ENCODE measurements at places on chromosomes 12 and 14.

- DNase-seq, result no peak
These were observed 11.3 kb upstream of the SCFD1 start for GRCh38 chr14:30610787-30611343.

DNA sequence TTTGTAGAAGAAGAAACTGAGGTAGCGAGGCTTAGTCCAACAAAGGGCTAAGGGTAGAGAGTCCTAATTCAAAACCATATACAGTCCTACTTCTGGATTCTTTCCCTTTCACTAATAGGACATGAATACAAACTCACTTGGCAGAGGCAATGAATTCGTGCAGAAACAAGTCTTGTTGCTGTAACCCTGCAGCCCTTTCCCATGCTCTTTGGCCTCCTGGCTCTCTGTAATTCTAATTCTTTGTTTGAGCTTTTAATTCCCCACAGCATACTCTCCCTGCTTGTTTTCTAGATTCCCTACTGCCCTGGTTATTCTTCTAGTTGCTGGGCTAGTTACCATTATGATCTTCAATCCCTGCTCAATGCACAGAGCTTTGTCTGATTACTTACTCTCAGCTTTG, 381.4 kb downstream of the ETNK1 start:
- DNase-seq, result no peak

- no peak for DNase-seq
These were observed 300.7 kb downstream of the ETNK1 start for GRCh38 chr12:22925623-22926022.

DNA sequence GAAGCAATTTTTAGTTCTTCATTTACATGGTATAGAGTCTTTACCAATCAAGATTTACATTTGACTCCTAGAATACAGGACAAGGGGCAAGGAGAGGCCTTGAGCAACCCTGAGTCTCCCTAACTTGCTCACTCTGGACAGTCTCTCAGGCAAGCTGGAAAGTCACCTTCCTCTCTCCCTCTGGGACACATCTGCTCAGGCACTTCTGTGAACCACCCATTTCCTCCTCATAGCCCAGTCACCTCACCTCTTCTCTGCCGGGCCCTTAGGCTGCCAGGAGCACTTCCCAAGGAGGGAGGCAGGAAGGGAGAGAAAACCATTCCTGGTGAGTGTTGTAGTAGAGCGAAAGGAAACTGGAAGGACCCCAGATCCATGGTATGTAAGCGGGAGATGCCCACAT, 202.8 kb downstream of the TTC7B start:
- DNase-seq, result no peak

- no peak for DNase-seq
These were observed 7.9 kb upstream of the GPRC5A start for GRCh38 chr12:12883369-12884001.

GRCh38 chr14:77195766-77196165, 14.2 kb downstream of the TMEM63C start:
- DNase-seq, result no peak

DNA sequence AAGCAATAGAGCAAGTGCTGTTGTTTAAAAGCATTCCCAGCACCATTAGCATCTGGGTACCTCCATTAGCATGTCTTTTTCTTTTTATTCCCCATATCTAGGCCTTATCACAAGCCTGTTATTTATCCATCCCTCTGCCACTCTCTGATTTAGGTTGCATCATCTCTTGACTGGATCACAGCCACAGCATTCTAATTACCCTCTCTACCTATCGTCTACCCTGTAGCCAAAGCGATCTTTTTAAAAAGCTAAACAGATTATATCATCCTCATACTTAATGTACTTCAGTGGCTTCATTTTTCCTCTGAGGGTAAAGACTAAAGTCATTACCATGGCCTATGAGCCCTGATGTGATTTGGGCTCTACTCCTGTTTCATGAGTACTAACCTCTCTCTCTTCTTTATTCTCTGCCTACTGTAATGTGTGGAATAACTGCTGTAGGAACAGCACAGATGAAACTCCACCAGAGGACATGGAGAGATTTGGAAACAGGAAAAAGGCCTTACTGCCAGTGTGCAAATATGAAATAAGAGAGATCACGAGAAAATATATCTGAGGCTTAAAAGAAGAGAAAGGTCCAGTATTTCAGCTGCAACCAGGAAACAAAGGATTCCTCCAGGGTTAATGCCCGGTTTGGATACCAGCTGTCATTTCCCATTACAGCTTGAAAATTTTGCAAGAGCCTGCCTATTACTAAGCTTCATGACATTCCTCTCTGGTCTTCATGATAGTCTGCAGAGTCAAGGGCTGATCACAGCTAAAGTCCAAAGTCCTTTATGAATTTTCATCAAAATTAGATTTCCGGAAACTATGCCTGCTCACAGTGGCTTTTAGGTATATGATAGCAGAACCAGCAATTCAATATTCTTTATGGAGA, 422.5 kb upstream of the PDE3A start:
- no peak for DNase-seq

DNA sequence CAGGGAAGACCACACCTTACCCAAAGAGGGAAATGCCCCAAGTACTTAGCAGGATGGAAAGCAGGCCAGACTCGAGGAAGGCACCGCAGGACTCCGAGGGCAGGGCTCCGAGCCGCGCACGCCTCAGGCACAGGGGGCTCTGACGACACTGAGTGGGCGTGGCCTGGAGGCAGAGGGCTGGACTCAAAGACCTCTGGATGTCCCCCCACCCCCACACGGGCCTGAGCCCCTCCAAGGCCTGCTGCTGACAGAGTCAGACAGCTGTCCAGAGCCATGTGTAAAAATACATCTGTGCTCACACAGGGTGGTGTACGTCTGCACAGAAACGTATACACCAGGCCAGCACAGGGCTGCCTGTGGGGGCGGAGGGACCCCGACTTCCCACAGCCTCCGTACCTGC, 1.4 kb downstream of the AKT1 start:
- DNase-seq, result peak; percentile 40

DNA sequence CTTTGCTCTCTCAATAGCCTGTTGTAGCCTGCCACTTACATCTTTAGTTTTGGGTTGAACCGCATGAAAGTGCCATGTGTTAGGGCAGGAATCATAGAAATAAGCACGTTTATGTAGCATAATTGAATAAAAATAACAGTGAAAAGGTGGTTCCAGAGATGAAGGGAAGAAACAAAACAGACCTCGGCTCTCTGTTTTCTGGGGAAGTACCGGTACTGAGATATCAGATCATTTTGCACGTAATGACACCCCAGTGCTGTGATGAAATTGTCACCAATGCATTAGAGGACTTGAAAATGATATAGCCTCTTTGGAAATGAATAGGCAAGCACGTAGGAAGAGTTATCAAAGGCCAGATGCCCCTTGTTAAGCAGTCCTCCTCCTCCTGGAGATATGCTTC, 42.5 kb upstream of the DLK1 start:
- DNase-seq, result no peak

DNA sequence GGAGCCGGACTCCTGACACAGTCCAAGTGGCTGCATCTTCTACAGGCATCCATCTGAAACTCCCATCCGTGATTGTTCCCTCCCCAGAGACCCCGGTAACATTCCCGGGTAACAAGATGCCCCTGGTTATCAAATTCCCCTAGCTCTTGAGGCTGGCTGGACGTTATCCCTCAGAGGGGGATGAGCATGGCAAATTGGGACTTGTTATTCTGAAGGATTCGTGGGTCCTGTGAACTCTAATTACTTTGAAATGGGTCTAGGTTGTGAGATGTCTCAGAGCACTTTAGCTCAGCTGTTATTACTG, 642 bp upstream of the PAN2 start:
- no peak for DNase-seq

DNA sequence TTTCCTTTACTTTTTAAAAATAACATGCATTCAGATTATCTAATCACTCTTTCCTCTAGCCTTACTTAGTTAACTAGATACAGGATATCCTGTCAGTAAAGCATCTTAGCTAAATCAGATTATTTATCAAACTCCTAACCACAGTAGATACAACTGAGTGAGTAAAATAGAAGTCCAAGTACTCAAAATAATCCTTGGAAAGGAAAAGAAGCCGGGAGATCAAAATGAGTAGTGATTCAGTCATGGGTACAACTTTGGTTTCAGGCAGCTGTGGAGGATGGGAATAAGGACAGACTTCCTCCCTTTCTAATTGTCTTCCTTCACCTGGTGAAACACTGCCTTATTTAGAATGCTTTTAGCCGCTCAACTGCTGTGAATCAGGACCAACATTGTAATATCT, 29.4 kb downstream of the GNG2 start:
- no peak for DNase-seq

DNA sequence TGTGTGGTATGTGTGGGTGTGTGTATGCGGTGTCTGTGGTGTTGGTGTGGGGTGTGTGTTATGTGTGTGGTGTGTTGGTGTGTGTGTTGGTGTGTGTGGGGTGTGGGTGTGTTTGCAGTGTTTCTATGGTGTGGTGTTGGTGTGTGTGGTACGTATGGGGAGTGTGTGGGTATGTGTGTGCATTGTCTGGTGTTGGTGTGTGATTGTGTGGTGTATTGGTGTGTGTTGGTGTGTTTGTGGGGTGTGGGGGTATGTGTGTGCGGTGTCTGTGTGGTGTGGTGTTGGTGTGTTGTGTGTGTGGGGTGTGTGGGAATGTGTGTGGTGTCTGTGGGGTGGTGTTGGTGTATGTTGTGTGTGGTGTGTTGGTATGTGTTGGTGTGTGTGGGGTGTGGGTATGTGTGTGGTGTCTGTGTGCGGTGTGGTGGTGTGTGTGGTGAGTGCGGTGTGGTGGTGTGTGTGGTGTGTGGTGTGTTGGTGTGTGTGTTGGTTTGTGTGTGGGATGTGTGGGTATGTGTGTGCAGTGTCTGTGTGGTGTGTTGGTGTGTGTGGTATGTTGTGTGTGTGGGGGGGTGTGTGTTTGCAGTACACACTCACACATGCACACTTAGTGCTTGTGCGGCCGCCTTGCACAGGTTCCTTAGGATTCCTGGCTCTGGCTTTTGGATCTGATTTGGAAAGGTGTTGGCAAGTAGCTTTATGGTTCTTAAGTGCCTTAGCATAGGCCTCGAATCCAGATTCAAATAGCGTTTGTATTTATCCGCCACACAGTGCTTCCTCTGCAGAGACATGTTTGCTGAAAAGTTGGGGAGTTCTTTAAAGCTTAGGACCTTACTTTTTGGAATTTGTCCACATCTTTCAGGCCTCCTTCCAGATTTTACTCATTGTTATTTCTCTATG, 16.4 kb downstream of the MLXIP start:
- no peak for DNase-seq

- DNase-seq, result no peak
These were observed 125.4 kb upstream of the ATF1 start for GRCh38 chr12:50638482-50638880.

- no peak for DNase-seq
These were observed 147.8 kb upstream of the ATP2B1 start for GRCh38 chr12:89856431-89856830.

DNA sequence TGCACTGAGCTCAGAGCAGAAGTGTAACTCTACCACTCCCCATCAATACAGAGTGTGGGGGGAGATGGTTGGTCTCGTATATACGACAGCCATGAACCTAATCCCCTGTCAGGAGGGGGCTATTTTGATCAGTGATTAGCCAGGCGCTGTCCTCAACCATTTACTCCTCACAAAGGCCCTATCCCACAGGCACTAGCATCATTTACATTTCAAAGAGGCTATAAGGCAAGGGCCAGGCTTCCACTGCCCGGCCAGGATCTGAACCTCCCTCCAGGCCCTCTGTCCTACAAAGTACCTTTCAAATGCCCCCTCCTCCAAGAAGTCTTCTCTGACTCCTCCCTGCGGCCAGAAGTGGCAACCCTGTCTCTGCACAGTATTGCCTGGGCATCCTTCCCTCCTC, 74.7 kb downstream of the ITPK1 start:
- no peak for DNase-seq

- no peak for DNase-seq
These were observed 41.4 kb downstream of the MYO1H start for GRCh38 chr12:109389146-109389545.

DNA sequence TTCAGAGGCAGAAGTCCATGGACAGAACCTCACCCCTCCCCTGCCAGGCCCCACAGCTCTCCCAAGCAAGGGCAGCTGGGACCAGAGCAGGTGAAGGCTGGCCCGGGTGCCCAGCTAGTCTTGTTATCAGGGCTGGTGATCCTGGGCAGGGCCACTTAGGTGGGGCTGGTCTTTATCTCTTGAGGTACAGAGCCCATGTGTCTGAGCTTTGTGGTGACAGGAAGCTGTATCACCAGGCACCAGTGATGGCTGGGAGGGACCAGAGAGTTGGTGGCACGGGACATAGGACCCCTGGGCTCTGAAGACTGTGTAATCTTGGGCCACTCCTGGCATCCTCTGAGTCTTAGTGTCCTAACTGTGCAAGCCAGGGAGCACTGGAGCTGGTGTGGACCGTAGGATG, 12.8 kb upstream of the HPD start:
- DNase-seq, result no peak

DNA sequence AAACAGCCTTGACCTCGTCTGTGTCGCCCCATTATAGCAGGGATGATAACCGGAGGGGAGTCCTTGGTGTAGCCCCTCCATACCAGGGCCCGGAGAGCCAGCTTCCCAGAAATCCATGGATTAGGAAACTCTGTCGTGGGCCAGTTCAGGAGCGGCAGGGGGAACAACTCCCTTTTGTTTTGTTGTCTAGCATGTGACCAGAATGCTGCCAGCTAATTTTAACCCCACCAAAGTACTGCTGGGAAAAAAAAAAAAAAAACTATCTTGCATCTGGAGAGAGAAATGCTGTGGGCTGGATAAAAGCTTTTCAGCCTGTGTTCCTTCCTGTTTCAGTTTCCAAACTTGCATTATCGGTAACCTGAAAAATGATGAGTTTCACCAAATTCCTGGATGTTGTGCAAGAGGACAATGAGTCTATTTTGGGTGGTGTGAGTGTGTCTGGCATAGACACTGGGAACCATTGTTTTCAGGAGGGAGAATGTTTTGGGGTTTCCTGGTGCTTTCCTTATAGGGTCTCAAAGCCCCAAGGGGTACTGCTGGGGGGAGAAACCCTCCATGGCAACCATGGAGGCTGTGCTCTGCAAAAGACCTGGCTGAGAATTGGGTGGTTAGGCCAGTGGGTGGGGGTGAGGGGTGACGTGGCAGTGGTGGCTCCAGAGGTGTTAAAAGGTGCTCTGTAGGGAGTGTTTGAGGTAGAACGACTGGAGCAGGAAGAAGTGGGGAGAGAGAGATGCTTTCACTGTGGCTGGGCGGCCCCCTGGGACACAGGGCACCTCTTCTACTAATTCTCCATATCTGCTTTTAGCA, 14.9 kb upstream of the IRF2BPL start:
- peak; percentile 63 for DNase-seq

GRCh38 chr12:272942-273341, 10.3 kb upstream of the SLC6A13 start:
- DNase-seq, result no peak

DNA sequence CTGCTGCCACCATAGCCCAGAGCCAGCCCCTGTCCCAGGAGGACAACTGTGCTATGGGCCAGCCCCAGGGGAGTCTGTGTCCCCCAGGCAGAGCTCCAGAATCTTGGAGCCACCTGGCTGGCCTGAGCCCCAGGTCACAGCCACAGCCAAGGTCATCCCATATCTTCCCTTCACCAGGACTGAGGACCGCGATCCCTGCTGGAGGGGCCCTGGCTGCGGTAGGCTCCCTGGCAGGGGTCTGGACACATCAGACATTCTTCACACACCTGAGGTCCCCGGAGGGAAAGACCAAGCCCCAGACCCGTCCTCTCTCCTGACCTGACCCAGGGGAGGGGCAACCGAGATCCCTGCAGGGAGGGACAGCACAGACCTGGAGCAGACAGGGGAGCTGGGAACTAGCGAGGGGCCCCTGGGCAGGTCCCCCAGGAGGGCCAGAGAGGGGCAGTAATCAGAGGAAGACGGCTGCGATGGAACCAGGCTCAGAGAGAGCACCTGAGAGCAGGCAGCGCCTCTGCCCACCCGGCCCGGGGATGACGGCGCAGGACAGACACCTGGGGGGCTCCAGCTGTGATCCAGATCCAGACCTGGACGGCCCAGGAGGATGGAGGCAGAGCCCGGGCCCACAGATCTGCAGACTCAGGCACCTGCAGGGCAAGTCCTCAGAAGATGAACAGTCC, 103.2 kb upstream of the EIF5 start:
- no peak for DNase-seq

Data from stimulated activated CD4-positive, alpha-beta T cell treated with anti-CD3 and anti-CD28 coated beads, Interleukin-4, amount 100 ng/mL, for 24 hours (primary cell).